ENCODE measurements at places on chromosomes 11 and 22. TPM values are rescaled to one million over a fixed set of nuclear protein-coding genes. Genes with fewer than 3 reads are reported as not detected.

GRCh38 chr11:14642873-14643696 is 519 bp upstream of the PDE3B start:
- DNase-seq: no peak

DNA sequence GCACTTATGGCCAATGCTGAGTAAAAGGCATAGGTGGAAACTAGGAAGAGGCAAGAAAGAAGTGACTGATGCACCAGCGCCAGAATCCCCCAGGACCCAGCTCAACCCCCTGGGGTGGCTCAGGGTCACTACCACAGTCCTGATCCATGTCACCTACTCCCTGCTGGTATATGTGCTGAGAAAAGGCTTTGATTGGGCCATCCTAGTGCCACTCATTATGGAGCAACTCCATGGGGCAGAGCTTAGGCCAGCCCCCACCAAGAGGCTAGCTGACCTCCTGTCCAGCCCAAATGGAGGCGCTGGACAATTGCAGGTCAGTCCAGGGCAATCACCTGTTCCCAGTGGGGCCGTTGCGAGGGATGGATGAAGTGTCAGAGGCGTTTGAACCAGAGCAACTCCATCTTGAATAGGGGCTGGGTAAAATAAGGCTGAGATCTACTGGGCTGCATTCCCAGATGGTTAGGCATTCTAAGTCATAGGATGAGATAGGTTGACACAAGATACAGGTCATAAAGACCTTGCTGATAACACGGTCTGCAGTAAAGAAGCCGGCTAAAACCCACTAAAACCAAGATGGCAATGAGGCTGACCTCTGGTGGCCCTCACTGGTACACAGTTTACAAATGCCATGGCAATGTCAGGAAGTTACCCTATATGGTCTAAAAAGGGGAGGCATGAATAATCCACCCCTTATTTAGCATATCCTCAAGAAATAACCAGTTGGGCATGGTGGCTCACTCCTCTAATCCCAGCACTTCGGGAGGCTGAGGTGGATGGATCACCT is 20.6 kb upstream of the DAGLA start:
- no peak for DNase-seq

- no peak for DNase-seq
Measured at GRCh38 chr22:49577168-49578060, 250.3 kb downstream of the BRD1 start.

DNA sequence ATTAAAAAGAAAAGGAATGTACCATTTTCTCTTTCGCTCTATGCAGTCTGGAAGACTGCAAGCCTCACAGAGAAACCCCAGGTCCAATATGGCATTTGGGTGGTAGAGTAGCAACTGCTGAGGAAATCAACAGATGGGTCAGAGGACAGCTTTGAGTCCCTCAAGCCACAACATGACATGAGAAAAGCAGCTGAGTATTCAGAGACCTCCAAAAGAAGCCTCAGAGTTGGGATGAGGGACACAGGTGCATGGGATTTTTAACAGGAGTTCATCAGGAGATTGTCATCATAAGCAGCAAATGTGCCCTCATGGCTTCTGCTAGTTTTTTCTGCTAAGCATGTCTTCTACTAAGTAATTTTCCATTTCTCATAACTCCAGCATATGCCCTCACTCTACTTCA is 111.6 kb downstream of the BLID start:
- DNase-seq: no peak

GRCh38 chr22:29253561-29254285 is 14.1 kb downstream of the RHBDD3 start:
- no peak for DNase-seq

DNA sequence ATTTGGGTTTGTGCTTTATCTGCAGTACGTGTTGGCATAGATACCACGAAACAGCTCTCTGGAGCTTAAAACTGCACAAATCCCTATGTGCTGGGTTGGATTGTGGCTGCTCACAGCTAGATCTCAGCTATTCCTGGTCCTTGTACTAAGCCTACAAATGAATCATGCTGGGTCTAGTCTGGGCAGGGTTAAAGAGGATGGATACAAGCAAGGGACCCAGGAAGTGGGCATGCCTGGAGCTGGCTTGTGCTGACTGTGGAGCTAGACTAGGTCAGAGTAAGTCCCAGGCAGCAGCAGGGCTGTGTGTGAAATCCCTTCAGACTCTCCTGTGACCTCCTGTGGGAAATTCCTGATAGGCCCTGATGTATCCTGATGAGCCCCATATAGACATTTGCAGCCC is 3.9 kb upstream of the E2F8 start:
- no peak for DNase-seq

The GLYATL1 gene
- total RNA-seq: not detected

DNA sequence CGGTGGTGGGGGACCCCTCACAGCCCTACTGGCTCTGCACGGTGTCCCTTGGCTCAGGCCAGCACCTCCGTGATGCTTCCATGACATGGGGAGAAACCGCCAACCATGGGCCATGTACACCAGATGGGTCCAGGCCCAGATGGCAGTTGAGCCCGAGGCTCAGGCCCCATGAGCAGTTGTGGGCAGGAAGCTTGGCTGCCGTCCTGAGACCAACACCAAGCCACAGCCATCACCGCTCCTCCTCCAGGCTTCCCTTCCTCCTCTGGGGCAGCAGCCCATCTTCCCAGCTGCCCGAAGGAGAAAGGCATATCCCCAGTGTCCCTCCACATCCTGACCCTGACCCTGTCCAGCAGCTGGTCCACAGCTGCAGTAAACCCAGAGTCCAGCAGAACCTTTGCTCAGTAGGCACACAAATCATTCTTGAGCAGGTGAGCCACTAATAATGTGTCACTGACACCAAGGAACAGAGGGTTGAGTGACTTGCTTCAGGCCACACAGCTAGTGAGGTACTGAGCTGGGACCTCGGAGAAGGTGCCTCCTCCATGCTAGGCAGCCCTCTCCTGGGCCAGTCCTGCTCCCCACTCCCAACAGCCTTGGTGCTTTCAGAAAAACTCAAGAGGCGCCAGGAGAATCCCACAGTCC is 204.9 kb downstream of the CTTN start:
- no peak for DNase-seq

- DNase-seq: no peak
Measured at GRCh38 chr22:35344956-35345690, 35.8 kb upstream of the HMOX1 start.

DNA sequence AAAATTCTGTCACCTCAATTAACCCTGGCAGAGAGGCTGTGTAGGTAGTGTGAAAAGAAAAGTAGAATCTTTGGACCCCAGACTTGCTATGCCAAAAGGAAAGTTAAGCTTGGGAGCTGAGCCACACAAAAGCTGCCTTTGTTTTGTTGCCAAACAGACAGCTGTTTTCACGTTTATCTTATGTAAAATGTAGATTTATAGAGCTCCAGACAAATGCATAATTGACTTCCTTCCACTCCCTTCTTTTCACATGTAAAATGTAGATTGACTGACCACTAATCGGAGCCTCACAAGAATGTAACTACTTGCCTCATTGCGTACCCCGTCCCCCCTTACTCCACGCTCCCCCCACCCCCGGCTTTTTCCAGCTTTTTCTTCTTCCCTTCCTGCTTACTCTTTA is 2302.2 kb upstream of the RAG2 start:
- no peak for DNase-seq

- no peak for DNase-seq
Measured at GRCh38 chr22:35315855-35316745, 16.4 kb downstream of the TOM1 start.

The PKDREJ gene
- total RNA-seq: not detected

GRCh38 chr22:19455585-19456370 is 8.3 kb upstream of the C22orf39 start:
- peak; percentile 32 for DNase-seq

- DNase-seq: peak; percentile 70
Measured at GRCh38 chr11:106159836-106160235, 82.4 kb downstream of the AASDHPPT start.

GRCh38 chr22:47474464-47474863 is 712.0 kb downstream of the TBC1D22A start:
- no peak for DNase-seq

The NEFH gene
- 0.65 TPM for total RNA-seq

- no peak for DNase-seq
Measured at GRCh38 chr11:115663790-115664189, 159.6 kb upstream of the CADM1 start.
